Activated CD4-positive, alpha-beta T cell treated with anti-CD3 and anti-CD28 coated beads, Interleukin-2, amount 50 U/mL, for 1 hour (primary cell): ENCODE measurements at places on chromosomes 3 and 15.

- no peak for DNase-seq
These were observed 61.8 kb upstream of the GOLGA6B start for GRCh38 chr15:72592676-72593075.

GRCh38 chr3:152416808-152417580 is 148.3 kb downstream of the MBNL1 start:
- DNase-seq: no peak

DNA sequence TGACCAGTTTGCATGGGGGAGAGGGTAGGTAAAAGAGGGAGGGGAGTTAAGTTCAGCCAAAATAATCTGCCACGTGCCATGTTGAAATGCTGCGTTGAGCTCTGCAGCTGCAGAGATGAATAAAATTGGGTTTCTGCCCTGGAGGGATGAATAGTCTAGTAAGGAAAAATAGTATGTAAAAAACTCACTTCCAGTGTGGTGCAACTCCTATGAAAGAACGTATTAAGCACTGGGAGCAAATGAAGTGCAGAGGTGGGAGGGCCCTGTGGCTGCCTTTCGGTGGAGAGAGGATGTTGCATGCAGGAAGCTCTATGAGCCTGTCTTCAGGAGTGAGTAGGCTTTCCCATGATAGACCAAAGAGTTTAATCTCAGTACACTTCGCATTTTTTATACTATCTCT is 8.6 kb downstream of the CEP63 start:
- DNase-seq: no peak

GRCh38 chr15:32956006-32956405 is 238.2 kb downstream of the GREM1 start:
- DNase-seq: no peak

GRCh38 chr15:20341901-20342600 is 199.5 kb downstream of the GOLGA6L6 start:
- DNase-seq: peak; percentile 51

GRCh38 chr3:119579366-119580066 is at the start of gene ADPRH:
ADPRH (plus strand) TSS chr3:119579492; CDS start chr3:119582170, 2,678 bp downstream.
- peak; percentile 31 for DNase-seq

DNA sequence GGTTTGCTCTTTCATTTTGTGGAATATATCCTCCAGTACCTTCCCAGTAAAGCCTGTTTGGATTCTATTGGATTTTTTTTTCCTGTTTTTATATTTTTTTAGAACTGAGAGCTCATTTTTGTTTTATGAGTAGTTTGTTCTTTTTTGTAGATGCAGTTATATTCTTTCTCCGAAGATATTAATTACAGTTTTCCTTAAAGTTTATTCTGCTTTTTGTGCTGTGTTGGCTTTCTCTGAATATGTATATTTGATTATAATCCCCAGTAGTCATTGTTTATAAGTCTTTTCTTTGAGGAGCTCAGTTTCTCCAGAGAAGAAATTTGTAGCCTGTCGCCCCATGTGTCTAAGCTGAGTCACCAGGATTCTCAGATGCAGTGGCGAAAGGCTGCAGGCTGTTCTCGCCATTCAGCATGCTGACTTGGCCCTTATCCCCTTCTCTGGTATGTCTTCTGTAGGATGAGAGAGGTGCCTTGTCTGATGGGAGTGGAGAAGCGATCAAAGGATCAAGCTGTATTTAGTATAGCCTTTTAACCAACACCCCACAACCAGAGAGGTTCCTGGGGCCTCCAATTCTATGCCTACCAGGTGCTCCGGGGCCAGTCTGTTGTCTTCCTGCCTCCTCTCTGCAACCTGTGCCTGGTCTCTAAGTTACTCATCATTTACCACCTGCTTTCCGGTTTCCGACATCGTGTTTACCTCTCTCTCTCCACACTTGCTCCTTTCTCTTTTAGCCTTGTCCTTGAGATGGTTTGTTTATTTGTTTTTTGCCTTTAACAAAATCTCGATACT is 31.7 kb upstream of the MFSD1 start:
- no peak for DNase-seq

DNA sequence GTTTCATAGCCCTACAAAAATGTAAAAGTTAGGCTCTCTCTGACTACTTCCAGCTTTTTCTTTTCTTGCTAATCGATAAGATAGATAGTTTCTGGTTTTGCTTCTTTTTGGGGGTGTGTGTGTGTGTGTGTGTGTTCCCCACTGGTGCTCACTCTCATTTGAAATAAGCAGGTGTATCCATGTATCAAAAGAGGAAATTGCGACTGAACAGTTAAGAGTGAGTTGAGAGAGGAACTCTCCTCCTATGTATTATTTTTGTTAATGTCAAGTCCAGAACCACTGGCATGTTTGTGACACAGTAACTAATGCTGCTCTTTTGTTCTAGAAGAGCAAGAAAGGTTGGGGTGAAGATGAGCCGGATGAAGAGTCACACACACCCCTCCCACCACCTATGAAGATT is 96.7 kb upstream of the UMPS start:
- no peak for DNase-seq

DNA sequence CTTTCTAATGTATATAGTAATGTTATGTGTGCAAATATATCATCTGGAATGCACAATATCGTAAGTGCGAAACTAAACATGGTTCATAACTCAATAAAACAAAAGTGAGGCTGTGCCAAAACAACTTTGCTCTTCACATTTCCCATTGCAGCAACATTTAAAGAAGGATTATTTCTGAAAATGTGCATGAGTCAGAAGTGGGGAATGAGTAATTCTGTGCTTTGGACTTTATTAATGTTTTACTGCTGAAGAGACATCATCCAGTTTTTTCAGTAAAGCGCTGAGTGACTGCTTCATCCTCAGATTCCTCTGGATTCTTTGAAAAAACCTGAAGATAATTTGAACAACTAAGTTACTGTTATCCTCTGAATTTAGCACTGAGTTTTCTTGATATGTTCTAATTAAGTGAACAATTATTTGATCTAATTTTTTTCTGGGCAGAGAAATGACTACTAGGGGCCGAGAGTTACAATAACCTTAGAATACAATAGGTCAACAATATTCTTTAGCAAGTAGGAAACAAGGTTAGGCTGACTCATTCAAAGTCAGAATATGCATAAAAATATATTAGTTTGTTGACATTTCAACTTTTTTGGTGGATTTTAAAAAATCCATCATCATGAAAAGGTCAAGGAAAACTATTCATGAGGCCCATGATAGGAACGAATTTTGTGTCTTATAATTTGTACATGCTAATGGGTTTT is 20.0 kb upstream of the PLCL2 start:
- no peak for DNase-seq

GRCh38 chr3:105334138-105334882 is 32.4 kb upstream of the ALCAM start:
- DNase-seq: no peak

- no peak for DNase-seq
These were observed 340.4 kb upstream of the KCNMB2 start for GRCh38 chr3:178195824-178196223.

- DNase-seq: peak; percentile 8
These were observed 136.9 kb downstream of the NUP210 start for GRCh38 chr3:13282986-13283876.

DNA sequence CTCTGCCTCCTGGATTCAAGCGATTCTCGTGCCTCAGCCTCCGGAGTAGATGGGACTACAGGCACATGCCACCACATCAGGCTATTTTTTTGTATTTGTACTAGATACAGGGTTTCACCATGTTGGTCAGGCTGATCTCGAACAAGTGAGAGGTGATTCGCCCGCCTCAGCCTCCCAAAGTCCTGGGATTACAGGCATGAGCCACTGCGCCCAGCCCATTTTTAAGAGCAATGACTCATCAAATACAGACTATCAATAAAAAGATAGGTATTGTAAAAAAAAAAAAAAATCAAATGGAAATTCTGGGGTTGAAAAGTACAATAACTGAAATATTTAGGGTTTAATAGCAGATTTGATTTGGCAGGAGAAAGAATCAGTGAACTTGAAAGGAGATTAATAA is 129.0 kb downstream of the TJP1 start:
- no peak for DNase-seq

DNA sequence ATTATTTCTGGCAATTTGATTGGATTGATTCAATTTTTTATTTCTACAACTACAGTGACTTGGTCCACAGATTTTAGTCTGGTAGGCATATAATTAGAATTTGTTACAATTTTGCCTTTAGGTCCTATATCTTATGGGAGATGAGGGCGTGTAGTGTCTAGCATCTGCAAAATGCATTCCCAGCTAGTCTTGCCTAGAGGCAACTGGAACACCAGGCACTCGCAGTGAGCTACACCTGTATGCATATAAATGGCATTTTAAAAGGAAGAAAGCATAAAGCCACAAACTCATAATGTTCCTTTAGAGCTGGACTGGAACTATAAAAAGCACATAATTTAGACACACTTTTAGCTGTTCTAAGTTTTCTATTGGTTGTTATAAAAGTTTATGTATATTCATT is 17.9 kb upstream of the SPPL2A start:
- no peak for DNase-seq

- no peak for DNase-seq
These were observed 488 bp downstream of the THSD4 start for GRCh38 chr15:71115567-71116351.

DNA sequence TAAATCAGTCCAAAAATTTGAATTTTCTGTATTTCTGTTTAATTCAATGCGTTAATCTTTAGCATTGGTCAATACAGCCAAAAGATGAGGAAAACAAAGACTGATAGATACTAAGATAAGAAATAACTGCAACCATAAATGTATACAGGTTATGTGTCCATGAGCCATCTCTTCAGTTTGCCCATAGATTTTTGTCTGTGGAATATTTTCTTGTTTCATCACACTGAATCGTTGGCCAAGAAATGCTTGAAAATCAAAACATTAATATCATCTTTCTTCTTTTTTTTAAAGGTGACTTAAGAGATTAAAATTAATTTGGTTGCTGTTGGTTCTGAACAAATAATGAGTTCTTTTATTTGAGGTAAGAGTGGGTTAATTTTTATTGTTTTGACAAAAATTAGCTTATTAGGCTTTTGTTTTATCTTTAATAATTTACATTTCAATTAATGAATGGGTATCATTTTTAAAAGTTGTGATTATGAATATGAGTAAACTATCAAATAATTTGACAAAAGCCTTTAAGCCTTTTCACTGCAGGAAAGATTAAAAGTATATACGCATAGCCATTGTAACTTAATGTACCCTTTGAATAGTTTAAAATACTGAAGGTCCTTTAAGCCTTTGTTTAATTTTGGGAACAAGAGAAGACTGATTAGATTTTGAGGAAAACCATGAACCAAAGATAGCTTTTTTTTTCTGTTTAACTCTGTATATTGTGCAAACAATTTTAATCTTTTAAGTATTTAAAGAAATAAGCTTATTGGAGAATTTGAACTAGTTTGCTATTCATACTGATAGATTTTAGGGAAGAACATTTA is 14.7 kb upstream of the CHD2 start:
- DNase-seq: no peak

- no peak for DNase-seq
These were observed 693 bp downstream of the DISP2 start for GRCh38 chr15:40358471-40359353.

- no peak for DNase-seq
These were observed 508.6 kb upstream of the SUCLG2 start for GRCh38 chr3:68163062-68163461.

DNA sequence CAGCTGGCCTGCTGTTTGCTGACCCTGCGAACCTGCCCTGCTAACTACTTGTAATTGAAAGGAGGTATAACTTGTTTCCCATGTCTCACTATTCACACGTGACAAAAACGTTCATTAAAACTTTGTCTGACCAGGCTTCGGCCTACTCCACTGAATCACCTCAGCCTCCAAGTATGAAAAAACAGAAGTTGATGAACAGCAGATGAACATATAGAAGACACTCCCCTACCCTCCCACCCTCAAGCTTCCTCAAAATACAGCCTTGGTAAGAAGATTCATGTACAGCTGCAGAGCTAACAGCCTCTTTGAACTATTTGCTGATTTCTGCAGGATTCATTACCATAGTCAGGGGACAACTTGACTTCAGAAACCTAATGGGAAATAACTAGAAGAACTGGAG is 10.7 kb downstream of the RBM15B start:
- DNase-seq: no peak

DNA sequence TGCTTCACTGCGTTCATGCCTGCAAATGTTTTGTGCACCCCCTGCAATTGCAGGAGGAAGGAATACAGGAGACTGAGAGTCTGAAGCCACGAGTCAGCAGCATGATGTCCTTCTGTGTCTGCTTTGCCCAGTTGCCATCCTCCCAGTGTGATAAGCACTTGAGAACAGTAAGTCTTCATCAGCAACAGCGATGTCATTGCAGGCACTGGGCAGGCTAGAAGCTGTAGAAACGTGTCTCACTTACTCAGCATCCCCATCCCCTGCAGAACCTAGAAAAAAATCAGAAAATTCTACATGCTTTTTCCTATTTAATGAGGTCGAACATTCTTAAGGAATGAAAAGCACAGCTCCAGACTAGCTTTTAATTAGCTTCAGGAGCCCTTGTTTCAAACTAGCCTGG is 156.5 kb upstream of the LPP start:
- DNase-seq: no peak

DNA sequence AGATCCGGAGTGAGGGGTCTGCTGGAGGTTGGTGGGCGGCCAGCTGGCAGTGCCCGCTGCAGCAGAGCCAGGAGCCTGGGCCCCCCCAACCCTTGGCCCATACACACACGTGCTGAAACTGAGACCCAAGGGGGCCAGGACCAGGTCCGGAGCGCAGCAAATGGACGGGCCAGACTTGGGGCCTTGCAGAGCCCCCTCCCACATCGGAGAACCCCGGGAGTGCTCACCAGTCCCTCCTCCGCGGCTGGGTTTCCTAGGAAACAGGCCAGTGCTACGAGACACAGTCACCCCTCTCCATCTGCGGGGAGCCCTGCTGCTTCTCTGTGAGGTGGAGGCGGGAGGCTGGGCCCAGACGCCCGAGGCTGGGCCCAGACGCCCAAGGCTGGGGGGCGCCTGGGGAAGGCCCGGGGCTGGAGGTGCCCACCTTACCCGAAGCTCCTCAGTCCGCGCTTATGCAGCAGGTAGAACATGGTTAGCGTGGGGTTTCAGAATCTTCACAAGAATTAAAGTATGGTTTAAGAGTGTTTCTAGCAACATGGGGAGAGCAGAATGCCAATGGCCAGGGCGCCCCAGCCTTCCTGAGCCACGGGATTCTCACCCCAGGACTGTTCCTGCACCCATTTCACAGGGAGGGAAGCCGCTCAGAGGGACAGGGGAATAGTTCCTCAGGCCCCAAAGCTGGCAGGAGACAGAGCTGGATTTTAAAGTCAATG is 135.0 kb upstream of the PRR20G start:
- DNase-seq: no peak

GRCh38 chr3:179967622-179968021 is 69.1 kb downstream of the PEX5L start:
- DNase-seq: no peak
